ENCODE measurements at places on chromosomes 7 and 10.
A peak's percentile ranks its signal among the peaks of the same experiment; 100 is the strongest.

- DNase-seq = no peak
Measured at GRCh38 chr10:58824396-58824795, 311.7 kb downstream of the BICC1 start.

GRCh38 chr10:105024184-105024583, 383.1 kb downstream of the SORCS3 start:
- no peak for DNase-seq

DNA sequence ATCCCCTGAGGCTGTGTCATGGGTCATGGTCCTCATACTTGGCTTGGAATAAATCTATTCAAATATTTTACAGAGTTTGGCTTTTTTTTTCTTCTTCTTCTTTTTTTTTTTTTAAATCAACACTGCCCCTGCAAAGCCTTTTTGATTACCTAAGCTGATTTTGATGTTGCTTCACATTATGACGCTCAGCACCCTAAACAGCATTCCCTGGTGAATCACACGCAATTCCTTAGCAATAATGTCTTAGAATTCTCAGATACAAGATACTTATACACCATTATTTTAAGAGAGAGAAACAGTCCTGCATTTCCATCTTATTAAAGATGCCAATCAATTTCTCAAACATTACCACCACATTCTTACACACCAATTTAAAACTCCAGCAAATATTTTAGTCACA, 323.7 kb upstream of the IGFBP3 start:
- DNase-seq = no peak

DNA sequence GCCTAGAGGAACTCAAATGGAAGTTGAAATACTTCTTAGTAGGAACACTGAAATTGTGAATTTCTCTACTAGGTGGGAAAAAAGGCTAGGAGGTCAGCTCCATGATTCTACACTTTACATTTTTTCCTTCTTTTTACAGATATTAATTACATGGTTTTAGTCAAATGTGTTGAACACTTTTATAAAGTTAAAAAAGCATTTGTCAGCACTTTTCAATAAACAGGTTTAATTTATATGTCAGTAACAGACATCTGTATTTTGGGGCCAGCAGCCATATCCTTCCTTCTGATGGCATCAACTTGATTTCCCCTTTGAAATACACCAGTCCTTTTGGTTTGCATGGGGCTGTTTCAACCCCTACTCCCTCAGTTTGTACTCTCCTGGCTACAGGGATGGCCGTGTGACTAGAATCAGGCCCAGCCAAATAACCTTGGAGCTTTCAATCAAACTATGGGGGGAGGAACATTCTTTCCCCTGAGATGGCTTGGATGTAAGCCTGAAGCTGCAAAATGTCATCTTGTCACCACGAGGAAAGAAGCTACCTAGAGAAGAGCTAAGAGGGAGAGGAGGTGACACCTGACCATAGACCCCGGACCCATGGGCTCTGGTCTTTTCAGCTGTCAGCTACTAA, 171.0 kb upstream of the NEBL start:
- DNase-seq = no peak

DNA sequence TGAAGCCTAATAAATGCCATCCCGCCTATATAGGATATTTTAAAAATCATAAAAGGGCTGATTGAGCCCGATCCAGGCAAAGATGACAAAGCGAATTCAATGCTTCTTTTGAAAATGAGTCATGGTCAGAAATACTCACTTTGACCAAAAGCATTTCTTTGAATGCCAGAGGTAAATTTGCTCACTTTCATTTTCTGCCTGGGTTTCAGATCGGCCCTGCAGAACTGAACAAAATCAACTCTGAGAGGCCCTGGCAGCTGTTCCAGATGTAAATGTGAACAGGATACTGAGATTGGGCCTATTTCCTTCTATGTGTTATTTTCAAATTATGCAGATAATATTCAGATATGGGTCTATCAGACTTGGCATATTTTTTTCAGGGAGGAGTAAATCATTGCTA, 114.8 kb upstream of the ARID5B start:
- DNase-seq = no peak

GRCh38 chr10:32337350-32337749, 9.6 kb downstream of the EPC1 start:
- DNase-seq = no peak

- DNase-seq = peak; percentile 49
Measured at GRCh38 chr10:98309366-98310355, 41.7 kb upstream of the LOXL4 start.

DNA sequence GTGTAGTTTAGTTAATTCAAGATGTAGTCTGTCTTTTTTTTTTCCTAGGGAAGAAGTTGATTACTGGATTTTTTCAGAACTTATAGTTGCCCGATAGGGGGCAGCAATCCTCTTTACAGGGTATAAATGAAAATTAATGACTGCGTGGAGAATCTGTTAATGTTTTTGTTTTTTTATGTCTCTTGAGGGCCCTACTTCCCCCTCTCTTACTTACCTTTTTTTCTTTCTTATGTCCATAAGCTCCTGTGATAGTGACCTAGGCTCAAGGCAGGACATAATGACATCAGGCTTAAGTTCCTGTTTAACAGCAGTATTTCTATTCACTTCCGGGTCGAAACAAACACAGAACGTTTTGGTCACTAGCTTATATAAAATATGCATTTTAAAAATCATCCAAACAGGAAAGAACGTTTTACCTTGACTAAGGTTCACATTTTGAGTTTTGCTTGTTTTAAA, 18.8 kb downstream of the CDC123 start:
- DNase-seq = no peak

- no peak for DNase-seq
Measured at GRCh38 chr10:5963591-5963990, 13.8 kb downstream of the IL15RA start.

GRCh38 chr10:76763376-76763775, 874.2 kb downstream of the KCNMA1 start:
- no peak for DNase-seq

GRCh38 chr7:73716318-73716890, 3.1 kb downstream of the STX1A start:
- no peak for DNase-seq

- no peak for DNase-seq
Measured at GRCh38 chr7:69796416-69796815, 198.1 kb downstream of the AUTS2 start.

GRCh38 chr7:116689790-116690259, 17.8 kb downstream of the MET start:
- no peak for DNase-seq

GRCh38 chr7:22683379-22683778, 43.6 kb upstream of the IL6 start:
- no peak for DNase-seq

GRCh38 chr7:83159731-83160130, 3.0 kb downstream of the PCLO start:
- no peak for DNase-seq

- no peak for DNase-seq
Measured at GRCh38 chr7:23396222-23397015, 73.9 kb downstream of the IGF2BP3 start.

DNA sequence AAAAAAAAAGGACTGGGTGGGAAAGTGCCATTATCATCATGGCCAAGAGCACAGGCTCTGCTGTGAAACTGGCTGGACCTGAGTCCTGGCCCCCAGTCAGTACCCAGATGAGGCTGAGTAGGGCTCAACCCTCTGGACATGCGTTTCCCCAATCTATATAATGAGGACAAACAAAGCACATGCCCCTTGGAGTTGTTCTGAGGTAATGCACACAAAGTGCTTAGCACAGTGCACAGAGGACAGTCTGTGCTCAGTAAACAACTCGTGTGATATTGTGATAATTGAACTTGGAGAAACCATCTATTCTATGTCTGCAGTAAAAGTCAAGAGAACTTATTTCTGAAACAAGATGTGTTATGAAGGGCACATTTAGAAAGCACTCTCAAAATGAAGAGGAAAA, 138.8 kb downstream of the KCNMA1 start:
- no peak for DNase-seq

Data from putamen (tissue), 1 donor.